CD4-positive, alpha-beta T cell treated with Interleukin-15 for 4 hours (primary cell): ENCODE measurements at places on chromosomes 4 and X.

DNA sequence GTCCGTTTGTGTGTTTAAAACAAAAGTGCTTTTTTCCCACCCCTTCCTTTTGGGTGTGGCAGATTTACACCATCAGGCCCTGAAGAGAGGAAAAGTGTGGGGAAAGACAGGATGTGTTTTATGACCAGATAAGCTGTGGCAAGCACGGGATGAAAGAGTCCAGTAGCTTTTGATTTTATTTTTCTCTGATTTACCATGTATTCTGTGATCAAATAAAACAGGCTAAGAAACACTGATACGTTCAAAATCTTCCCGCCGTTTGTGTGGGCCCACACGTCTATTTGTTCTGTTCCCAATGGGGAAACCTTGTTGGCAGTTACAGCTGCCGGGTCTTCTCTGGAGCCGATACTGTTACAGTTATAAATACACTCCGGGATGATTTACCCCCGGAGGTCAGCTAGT lies 10.8 kb downstream of the LRP2BP start:
- DNase-seq, result no peak

DNA sequence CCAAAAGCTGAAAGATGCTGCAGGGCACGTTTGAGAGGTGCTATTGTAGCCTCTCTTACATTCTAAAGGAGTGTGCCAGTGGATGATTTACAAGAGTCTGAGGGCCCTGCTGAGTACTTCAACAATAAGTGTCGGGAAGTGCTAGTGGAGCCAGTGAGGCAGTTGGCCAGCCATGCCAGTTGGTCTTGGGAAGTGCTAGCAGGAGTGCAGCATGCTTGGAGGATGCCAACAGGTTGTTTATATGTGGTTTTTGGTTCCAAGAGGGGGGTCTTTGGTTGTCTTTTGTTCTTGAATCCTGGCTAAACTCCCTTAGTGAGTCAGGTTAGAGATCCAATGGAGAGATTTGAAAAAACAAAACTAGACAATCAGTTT lies 335.3 kb downstream of the PABPC4L start:
- no peak for DNase-seq

DNA sequence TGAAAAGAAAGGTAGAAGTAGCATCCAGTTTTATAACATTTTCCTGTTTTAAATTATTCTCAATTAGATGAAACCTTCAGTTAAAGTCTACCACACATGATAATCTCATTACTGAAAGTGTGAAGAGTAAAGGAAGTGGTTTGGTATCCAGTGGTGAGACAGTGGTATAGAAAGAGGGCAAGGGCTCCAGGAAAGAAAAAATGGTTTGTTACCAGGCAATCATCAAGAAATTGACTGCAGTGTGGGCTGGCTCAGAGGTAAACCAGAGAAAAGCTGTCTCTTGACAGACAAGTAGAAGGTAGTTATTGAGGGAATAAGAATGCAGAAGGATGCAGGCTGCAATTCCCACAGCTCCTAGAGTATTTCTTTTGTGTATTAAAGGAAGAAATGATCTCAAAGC lies 406.2 kb downstream of the TLL1 start:
- DNase-seq, result no peak

- DNase-seq, result no peak
Measured at GRCh38 chr4:83876047-83876446, 340.1 kb downstream of the GPAT3 start.

DNA sequence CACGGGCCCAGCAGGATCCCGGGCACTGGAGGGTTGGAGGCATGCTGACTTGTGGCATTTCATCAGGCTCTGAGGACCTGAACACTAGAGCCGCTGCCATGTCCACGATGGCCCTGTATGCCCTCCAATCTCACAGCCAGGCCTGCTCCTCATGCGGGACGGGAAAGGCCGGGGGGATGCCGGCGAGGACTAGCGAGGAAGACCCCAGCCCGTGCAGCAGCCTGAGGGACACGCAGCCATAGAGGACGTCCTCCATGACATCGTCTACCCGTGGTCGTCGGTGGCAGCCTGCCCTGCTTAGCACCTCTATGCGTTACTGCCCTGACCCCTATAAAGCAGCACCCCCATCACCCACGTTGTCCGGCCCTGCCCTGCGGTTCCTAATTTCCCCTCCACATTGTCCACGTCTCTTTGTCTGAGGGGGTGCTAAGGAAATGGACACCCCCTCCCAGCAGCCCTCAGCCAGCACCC lies 32.6 kb downstream of the HMX1 start:
- no peak for DNase-seq

DNA sequence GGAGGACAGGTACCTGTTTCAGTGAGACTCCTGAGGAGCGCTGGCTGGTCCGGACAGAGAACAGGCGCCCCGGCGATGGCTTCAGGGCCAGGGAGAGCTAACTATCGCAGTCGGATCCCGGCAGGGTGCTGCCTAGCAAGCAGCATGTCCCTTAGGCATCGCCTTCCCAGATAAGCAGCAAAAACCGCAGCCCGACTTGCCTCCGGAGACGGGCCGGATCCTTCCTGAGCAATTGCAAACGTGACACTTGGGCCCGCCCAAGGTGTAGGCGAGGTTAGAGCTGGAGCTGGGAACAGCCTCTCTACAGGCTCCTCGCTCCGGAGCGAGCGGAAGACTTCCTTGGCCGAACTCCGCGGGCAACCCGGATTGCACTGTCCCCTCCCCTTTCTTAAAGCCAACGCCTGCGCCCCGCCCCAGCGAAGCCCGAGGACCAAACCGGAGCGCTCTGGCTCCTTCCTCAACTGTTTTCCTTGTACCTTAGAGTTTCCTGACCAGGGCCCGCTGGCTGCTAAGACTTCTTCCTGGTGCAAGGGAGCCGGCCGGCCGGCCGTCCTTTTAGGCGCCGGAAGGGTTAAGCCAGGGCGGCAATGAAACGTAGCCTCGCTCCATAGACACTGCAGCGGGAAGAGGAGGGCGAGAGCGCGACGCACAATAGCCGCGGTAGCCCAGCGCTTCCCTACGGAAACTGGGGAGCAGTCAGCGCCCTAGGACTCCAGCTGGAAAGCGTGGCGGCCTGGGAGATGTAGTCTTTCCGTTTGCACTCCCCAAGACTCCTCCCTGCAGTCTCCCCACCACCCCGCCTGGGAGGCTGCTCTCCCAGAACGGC lies at the start of gene OPHN1:
OPHN1 (minus strand) TSS at position 341 of the 826 bp plus-strand sequence. CDS start 475 bp downstream, outside the sequence.
- DNase-seq, result no peak

DNA sequence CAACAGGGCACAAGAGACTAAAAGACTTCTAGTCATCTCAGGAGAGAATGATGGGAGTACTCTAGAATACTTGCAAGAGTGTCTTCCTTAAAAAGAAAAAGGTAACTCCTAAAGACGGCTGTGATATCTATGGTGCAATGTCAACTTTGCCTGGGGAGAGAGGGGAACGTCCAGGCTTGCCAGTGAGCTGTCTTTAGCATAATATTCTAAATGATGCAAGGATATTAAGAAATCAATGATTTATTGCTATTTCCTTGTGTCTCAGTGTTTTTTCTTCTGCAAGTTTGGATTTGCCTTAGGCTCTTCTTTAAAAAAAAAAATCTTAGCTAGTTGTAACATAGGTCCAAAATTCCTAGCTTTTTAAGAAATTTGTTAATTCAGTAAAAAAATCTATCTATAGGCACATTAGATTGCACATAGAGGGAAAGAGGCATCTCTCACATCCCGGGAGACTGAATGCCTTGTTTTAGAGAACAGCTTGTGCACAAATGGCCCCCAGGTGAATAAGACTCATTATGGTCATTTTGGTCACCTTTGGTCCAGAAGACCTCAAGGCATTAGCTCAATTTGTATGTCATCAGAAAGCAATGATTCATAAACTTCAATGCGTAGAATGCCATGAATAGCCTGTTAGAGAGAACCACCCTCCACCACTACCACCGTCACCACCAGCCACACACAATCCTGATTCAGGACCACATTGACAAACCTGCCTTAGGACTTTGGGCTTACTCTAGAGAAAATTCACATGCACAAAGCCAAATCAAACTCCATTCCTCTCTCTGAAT lies 104.1 kb downstream of the PALLD start:
- no peak for DNase-seq

- DNase-seq, result no peak
Measured at GRCh38 chr4:91064157-91064853, 937.1 kb downstream of the CCSER1 start.

GRCh38 chr4:95066050-95066449 lies 308.3 kb downstream of the BMPR1B start:
- DNase-seq, result no peak

- peak; percentile 39 for DNase-seq
Measured at GRCh38 chr4:55312489-55313101, 33.4 kb upstream of the SRD5A3 start.

DNA sequence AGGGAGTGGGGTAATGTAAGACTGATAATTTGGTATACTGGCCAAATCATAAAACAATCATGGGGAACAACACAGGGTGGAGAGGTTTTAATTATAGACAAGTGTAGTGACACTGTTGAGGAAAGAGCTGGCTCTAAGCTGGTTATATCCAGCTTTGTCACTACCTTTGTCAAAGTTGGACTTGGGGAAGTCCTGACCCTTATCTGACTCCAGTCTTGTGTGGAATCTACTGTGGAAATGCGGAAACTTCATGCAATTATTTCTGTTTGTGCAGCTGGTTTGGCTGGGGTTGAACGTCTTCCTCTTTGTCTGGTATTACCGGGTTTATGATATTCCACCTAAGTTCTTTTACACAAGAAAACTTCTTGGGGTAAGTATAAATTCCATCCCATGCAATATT lies 2.0 kb downstream of the CYBB start:
- DNase-seq, result no peak

- DNase-seq, result no peak
Measured at GRCh38 chr4:40952217-40952616, 202.5 kb downstream of the NSUN7 start.

DNA sequence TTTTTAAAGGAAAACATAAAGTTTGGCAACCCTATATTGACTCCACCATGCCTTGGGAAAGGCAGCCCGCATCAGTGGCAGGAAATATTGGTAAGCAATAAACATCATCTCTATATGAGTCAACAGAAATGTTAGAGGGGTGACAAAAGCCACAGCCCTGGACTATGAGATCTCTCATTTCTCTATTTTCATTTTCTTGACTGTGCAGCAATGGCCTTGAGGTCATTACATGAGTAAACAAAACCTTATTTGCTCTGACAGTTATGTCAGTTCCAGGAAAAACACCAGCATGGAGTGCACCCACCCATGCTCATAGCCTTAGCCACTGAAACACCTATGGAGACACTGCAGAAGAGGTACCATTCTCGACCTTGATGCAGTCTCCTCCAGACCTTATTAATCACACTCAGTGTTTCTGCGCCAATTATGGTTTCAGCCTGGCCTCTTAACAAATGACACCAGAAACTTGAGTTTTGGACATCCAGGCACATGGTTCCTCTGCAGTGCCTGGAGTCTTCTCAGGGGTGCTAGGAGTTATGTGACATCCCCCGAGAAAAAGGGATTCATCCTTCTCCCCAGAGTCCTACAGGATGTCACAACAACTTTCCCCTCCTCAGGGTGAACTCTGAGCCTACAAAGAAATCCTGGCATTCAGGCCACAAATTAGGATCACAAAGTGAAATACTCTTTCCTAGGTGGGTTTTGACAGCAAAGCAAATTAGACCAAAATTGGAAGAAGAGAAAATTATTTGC lies 16.0 kb upstream of the HPGD start:
- no peak for DNase-seq
